Non-pigmented ciliary epithelial cell (primary cell): ENCODE measurements at places on chromosomes 6 and 20.
A peak's percentile ranks its signal among the peaks of the same experiment; 100 is the strongest.

GRCh38 chr6:125083684-125083990 lies 69.9 kb upstream of the TPD52L1 start:
- DNase-seq: no peak

GRCh38 chr6:167988945-167989841 lies 8.3 kb upstream of the KIF25 start:
- no peak for DNase-seq

GRCh38 chr20:44849703-44850102 lies 35.8 kb upstream of the YWHAB start:
- no peak for DNase-seq

DNA sequence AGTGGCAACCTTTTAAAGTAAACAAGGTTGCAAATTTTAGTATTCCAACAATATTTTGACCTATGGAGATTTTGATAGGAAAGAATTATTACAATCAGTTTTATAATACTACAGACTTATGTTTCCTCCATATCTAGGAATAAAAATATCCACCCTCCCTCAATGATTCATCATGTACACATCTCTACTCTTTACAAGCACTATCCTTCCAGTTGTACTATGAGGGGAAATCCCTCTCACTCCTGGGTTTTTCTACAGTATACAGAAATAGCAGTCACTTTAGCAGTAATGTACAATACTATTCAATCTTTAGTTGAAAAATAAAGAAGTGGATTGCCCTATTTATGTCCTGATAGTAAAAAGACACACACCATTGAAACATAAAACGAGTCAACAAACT lies 46.3 kb upstream of the SCML4 start:
- peak; percentile 26 for DNase-seq

- no peak for DNase-seq
These were observed 93.4 kb upstream of the NHSL1 start for GRCh38 chr6:138592749-138593123.
